ENCODE measurements at places on chromosomes 11 and 22. TPM values are rescaled to one million over a fixed set of nuclear protein-coding genes. Genes with fewer than 3 reads are reported as not detected.
A peak's percentile ranks its signal among the peaks of the same experiment; 100 is the strongest.

GRCh38 chr22:49660321-49660720 is 167.4 kb downstream of the BRD1 start:
- DNase-seq: peak; percentile 6

DNA sequence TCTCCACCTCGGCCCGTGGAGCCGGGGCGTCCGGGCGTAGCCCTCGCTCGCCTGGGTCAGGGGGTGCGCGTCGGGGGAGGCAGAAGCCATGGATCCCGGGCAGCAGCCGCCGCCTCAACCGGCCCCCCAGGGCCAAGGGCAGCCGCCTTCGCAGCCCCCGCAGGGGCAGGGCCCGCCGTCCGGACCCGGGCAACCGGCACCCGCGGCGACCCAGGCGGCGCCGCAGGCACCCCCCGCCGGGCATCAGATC is 439 bp downstream of the YAP1 start:
- DNase-seq: no peak

DNA sequence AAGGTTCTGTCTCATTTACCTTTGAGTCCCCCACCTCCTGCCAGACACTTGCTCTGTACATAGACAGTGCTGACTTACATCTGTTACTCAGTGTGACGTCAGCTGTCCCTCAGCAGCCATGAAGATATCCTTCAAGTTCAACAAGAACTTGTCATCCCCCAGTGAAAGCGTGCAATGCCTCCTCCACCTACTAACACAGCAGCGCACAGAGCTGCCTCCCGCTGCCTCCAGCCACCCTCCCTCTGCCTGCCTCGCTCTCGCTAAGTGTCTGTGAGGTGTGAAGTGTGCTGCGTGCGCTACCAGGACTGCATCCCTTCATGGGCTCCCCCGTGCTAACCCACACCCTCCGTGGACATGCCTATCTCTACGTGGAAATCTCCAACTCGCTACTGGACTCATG is 621.4 kb downstream of the BRD1 start:
- DNase-seq: no peak

DNA sequence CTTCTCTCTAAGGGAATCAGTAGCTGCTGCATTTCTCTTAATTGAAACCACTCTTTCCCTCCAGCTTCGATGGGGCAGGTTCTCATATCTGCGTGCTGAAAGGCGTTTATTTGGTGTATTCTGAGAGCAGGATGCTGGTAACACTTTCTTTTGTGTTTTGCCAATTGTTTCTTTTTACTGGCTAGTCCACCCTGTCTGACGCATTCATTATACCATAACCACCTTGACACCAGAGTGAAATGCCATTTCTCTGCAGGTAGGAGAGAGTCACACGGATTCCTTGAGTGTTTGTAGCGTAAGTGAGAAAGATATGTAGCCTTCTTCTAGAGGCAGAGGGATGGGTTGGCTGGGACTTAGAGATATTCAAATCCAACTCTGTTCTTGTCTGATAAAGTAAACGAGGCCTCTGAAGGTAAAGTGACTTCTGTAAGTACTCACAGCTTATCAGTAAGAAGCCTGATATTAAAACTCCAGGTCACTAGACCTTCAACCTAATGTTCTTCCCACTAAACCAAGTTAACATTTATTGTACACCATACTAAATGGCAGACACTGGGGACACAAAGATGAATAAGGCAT is 21.4 kb downstream of the CD44 start:
- DNase-seq: no peak

DNA sequence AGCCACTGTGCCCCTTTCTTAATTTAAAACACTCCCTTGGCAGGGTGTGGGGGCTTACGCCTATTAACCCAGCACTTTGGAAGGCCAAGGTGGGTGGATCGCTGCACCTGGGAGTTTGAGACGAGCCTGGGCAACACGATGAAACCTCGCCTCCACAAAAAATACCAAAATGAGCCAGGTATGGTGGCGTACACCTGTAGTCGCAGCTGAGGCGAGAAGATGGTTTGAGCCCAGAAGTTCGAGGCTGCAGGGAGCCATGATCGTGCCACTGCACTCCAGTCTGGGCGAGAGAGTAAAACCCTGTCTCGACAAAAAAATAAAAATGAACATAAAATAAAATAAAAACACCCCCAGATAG is 45.0 kb downstream of the LINC01488 start:
- DNase-seq: no peak

GRCh38 chr22:28411125-28411524 is 268.5 kb downstream of the TTC28 start:
- DNase-seq: no peak

DNA sequence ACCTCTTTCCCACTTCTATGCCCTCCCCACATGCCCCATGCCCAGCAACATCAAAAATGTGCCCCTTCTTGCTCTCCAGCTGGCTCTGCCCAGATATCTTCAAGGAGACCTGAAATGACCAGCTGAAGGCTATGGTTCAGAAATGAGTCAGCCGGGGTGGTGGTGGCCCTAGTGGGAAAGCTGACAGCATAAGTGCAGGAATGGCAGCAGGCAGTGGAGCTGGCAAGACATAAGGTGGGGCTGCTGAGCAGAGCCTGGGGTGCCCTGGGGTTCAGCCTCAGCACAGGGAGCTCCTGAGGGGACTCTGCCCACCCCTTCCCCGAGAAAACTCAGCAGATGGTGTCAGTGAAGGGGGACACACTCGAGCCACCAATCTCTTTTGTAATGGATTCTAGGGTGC is 593.4 kb downstream of the BUD13 start:
- no peak for DNase-seq

DNA sequence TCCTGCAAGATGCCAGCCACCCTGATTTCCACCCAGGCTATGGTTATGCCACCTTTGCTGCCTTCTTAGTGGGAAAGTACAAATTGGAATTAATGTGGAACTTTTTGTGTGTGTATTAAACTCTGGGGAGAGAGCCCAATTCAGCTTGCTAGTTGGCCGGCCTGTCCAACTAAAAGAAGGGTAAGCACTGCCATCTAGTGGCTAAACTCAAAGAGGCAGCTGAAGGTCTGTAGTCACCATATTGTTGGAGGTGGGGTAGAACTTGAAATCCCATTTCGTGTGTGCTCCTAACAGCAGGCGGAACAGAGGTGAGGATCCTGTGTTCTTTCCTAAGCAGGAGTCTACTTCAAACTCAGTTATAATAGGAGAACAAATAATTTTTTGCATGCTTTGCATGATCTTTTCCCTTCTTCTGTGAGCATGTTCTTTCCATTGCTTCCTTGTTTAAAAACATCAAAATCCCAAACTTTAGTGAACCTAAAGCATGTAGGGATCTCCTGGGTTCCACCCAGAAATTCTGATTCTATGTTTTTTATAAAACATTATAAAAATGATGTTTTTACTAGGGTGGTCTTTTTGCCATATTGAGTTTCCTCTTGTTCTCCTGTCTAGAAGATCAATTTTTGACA is 138.8 kb upstream of the SORL1-AS1 start:
- no peak for DNase-seq

DNA sequence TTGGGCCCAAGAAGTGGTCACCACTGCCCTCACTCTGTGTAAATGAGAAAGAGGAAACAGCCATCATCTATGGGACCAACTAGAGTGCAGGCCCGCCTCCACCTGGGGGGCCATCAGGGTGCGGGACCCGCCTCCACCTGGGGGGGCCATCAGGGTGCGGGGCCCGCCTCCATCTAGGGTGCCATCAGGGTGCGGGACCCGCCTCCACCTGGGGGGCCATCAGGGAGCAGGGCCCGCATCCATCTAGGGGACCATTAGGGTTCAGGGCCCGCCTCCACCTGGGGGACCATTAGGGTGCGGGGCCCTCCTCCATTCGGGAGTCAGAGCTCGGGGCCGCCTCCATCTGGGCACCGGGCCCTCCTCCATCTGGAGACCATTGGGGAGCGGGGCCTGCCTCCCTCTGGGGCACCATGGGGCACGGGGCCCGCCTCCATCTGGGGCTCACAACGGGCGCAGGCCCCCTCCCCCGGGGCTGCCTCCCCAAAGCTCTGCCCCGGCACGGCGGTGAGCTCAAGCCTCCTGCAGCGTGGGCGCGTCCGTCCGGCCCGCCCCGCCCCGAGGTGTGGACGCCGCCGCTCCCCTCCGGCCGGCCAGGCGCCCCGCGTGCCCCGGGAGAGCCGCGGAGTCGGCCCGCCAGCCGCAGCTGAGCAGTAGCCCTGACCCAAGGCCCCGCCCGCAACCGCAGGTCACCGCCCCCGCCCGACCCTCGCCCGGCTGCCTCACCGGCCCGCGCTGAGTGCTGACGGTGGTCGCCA is 512 bp downstream of the TOLLIP start:
- DNase-seq: no peak

- DNase-seq: no peak
Observed at GRCh38 chr22:46479046-46479445, 58.4 kb downstream of the CELSR1 start.

DNA sequence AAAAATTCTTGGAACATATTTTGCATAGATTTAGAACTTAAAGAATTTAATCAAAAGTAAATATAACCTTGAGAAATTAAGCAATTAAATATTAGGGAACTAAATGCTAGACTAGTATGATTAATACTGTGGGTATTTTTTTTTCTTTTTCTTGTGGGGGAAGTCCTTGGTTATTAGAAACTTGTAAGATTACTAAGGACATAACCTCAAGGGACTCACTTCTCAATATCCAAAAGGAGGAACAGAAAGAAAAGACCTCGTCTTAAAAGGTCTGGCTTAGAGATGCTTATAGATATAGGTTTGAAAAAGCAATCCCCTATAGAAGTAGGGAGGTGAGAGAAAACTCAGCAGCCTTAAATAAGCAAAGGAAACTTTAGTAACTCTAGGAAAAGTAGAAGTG is 368.5 kb downstream of the INSC start:
- no peak for DNase-seq

GRCh38 chr11:25537393-25537792 is 794.5 kb upstream of the ANO3 start:
- DNase-seq: no peak

- DNase-seq: no peak
Observed at GRCh38 chr11:35566181-35566580, 40.8 kb upstream of the PAMR1 start.

GRCh38 chr22:45399712-45400445 is 13.5 kb downstream of the SMC1B start:
- no peak for DNase-seq

DNA sequence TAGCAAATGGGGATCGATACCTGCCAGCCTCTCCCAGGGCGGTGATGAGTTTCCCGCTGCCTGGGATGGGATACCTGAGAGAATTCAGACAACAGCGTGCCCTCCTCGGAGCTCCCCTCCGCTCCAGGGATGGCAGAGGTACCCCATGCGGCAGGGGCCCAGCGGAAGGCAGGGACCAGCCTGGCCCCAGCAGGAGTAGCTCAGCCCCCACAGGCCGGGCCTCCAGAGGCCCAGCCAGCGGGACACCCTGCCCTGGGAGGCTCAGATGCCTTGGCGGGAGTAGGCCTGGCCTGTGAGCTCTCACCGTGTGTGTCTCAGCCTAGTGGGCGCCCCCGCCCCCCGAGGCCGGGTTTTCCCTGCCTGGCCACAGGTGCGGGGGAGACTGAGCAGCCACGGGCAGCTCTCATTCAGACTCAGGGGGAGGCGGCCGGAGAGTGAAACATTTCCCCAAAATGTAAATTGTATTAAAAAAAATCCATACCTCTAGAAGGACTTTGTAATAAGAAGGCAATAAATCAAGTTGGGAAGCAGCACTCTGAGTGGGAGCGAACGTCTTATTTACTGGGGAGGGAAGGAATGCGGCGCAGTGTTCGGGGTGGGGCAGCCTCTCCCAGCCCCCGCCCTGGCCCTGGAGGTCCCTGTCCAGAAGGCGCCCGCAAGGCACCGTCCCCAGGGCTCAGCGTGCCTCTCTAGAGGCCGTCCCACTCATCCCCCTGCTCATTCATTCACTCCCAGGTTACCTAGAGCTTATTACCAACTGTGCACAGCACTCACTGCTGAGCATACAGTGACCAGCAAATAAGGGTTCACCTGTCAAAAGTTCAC is 888.0 kb downstream of the BRD1 start:
- DNase-seq: no peak

GRCh38 chr11:6413791-6414201 is 5.1 kb downstream of the APBB1 start:
- no peak for DNase-seq

DNA sequence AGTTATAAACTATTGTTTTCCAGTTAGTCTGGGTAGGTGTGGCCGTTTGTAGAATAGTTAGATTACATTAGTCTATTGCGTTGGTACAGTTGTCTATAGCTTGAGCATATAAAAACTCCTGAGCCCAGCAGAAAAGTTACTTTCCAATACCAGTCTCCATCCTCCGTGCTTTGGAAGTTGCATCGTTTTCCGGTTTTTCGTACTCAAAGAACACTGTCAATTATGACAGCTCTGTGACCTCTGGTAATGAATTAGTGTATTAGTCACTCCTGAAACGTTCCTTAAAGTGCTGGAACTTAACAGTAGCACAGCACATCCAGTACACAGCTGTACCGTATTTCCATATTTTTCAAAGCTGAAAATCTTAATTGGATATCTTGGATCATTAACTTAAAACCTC is 808 bp upstream of the MSANTD2 start:
- no peak for DNase-seq

DNA sequence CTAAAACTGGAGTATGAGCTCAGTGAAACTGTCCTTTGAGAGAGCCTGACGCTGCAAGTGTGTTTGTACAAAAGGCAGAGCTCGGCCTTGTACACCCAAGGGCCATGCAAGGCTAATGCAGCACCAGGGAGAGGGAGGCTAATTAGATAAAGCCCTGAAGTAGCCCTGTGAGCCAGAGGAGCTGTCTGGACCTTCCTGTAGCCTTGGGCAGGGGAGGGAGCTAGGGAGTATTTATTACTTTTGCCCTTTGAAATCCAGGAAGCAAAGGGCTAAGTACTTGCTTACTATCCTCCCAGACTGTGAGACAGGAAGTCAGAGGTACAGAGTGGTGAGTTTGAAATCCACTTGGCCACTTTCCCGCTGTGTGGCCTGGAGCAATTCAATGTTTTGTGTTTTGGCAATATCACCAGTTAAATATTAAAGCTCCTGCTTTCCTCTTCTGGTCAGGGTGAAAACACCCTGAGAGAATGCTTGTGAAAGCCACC is 10.2 kb upstream of the LDHA start:
- peak; percentile 59 for DNase-seq

- no peak for DNase-seq
Observed at GRCh38 chr22:41775976-41776375, 24.5 kb upstream of the CCDC134 start.

The KCNK4 gene
- not detected for total RNA-seq

The INPP5J gene
- 15.7 TPM for total RNA-seq

The OR8A1 gene
- not detected for total RNA-seq

The TKFC gene
- total RNA-seq: 12.8 TPM

The ADAMTS15 gene
- 34.4 TPM for total RNA-seq

The MGAT3 gene
- total RNA-seq: 6.3 TPM

The P2RY2 gene
- 19.7 TPM for total RNA-seq

The TRIM49 gene
- not detected for total RNA-seq

The POU2AF2 gene
- total RNA-seq: not detected

The TMEM45B gene
- 0.10 TPM for total RNA-seq
